Natural killer cell (primary cell): ENCODE measurements at places on chromosomes 11 and 22.

GRCh38 chr11:69307421-69307820 lies 13.5 kb downstream of the MYEOV start:
- no peak for DNase-seq

DNA sequence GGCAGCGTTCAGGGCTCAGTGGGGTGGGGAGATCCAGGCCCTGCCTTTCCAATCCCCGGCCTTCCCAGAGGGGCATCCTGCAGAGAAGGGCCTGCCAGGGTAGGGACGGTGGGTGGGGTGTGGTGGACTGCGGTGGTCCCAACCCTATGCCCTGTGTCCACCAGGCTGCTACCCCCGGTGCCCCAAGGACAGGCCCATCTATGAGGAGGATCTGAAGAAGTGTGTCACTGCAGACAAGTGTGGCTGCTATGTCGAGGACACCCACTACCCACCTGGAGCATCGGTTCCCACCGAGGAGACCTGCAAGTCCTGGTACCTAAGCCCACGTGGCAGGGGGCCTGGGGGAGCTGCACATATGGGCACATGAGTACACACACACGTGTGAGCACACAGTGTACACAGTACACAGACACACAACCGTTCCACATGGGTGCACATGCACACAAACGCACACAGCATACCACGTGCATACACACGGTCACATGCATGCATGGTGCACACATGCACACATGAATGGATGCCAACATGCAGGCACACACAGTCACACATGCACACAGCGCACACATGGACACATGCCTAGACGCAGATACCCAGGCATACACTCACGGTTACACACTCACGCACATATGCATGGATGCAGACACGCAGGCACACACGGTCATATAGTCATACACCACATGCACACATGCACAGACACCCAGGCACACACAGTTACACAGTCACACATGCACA lies 16.1 kb downstream of the MUC2 start:
- no peak for DNase-seq

DNA sequence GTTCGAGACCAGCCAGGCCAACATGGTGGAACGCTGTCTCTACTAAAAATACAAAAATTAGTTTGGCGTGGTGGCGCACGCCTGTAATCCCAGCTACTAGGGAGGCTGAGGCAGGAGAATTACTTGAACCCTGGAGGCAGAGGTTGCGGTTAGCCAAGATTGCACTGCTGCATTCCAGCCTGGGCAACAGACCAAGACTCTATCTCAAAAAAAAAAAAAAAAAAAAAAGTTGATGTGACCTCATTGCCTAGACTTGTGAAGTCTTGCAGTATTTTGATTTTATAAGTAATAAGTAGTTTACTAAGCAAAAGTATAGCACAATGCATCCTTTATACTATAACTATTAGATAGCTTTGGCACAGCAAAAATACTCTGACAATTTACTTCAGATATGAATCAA lies 9.9 kb upstream of the CUL5 start:
- no peak for DNase-seq

DNA sequence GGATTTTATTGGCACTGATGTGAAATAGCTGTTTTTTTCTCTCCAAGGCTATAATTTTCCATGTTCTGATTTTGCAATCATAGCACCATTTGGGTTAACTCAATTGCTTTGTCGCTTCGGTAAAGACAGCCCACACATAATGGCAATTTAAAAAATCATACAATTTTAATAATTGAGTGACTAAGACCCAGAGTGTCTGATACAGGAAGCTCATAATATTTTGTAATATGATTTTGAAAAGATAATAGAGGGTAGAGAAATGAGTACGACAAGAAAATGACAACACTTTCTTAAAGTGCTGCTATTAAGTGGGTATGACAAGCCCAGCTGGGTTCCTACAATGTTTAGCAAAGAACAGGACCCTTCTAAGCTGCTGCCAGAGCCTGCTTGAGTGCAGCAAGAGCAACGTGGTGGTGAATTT lies 439.1 kb downstream of the METTL15 start:
- no peak for DNase-seq

- DNase-seq: no peak
Measured at GRCh38 chr22:22920104-22920654, 32.6 kb downstream of the IGLL5 start.

GRCh38 chr11:796565-797295 lies 1.4 kb downstream of the SLC25A22 start:
- DNase-seq: no peak

DNA sequence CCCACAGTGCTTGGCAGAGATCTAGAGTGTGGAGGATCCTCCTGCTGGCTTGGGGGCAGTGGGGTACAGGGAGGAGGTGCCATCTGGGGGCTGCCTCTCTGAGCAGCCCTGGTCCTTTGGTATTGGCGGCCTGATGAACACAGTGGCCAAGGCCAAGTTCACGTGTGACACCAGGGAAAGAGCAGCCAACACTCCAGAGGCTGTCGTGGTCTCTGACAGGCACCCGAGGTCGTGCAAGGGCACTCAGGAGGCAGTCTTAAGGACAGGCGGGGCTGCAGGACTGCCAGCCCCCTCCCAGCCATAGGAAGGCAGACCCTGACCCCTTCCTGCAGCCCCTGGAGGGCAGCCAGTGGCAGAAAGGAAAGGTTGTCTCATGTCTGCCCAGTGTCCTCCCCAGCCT lies 30.7 kb downstream of the PHF21B start:
- DNase-seq: no peak

GRCh38 chr22:22748297-22748743 lies 103.9 kb downstream of the GGTLC2 start:
- peak; percentile 77 for DNase-seq

DNA sequence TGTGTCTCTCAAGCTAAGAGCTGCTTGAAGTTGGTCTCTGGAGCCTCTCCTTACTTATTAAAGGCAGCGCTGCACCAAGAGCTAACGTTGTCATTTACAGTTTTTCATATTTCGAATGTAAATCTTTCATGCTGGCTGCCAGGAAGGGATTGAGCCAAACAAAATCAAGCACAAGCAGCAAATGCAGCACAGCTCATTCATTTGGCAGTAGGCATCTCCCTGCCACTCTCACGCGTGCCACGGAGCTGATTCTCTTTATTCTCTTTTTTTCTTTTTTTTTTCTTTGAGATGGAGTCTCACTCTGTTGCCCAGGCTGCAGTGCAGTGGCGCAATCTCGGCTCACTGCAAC lies 1.4 kb upstream of the VEGFB start:
- no peak for DNase-seq

GRCh38 chr11:134157451-134157850 lies 66.3 kb downstream of the NCAPD3 start:
- no peak for DNase-seq

GRCh38 chr11:118275176-118275575 lies 11.1 kb upstream of the MPZL2 start:
- DNase-seq: no peak

DNA sequence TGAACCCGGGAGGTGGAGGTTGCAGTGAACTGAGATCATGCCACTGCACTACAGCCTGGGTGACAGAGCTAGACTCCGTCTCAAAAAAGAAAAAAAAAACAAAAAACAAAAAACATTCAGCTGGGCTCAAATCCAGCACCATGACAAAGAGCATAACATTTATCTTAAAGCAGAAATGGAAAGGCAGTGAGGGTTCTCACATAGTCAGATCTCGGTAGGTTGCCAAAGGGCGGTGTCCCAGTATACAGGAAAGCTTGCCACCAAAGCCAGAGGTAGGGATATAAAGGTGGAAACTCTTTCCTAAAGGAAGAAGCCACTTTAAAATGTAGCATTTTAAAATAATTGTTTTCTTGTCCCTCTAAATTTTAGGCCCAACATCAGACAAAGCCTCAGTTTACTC lies 22.4 kb upstream of the CAPRIN1 start:
- DNase-seq: no peak

- DNase-seq: no peak
Measured at GRCh38 chr11:107494055-107494454, 36.4 kb upstream of the CWF19L2 start.

- no peak for DNase-seq
Measured at GRCh38 chr22:17232406-17232805, 13.2 kb upstream of the ADA2 start.

DNA sequence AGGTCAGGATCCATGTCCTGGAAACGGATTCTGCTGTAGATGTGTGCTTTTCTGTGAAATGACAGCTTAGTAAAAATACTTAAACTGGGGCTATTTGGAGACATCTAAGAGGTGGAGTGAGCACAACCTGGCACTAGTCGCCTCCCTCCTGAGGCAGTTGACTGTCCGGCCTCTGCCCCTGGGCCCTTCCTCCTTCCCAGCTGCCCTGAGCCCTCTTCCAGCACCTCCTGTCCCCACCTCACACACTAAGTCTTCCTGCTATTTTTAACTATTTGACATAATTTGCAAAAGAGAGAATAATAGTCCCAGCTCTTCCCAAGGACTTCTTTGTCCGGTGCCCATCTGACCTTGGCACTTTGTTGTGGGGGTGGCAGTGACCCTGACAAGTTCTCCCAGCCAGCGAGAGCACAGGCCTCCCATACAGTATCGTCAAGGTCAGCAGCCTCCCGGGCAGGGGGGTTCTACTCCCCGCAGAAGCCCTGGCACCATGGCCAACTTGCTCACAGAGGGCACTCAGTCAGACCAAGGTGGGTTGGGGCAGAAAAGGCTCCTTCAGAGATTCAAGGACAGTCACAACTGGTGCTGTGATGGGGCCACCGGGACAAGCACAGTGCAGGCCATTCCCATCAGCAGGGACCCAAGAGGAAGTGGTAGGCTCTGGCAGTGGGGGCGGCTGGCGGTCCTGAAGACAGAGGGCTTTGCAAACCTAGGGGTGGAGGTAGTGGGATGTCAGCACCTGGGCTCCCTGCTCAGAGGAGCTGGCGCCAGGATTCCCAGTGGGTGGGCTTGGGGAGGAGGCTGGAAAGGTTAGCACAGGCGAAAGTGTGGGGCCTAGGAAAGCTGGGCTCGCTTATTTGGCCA lies 5.5 kb upstream of the NEAT1 start:
- DNase-seq: no peak

- DNase-seq: peak; percentile 48
Measured at GRCh38 chr11:2217211-2218030, 45.8 kb upstream of the TH start.

DNA sequence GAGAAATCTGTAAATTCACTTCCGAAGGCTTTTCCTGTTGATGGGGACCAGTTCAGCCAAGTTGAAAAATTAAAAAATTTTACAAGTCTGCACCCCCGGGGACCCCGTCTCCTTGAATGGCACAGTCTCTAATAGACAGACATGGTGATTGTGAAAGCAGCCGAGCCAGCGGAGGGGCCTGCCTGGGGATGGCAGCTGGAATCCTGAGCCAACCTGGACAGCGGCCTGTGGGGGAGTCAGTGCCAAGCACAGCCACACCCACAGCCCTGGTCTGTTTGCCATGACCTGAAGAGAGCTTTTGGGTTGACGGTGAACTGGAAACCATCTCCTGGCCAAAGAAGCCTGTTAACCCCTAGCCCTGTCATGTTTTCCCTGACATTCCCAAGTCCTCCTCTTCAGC lies 64.7 kb downstream of the PARVG start:
- no peak for DNase-seq

DNA sequence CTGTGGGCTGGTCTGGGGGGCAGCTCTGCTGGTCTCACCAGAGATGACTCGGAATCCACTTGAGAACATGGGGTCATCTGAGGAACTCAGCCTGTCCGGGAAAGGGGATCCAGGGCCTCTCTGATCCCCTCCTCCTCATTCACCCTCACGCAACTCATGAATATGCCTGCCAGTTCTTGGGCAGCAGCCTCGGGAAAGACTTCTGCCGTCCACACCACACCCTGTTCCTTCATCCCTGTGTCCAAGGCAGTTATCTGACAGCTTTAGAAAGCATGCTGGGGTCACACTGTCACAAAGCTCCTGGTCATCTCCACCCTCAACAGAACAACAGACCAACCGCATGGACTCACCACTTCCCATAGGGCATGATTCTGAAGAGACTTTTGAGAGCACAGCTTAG lies 88.3 kb downstream of the AMOTL1 start:
- no peak for DNase-seq

DNA sequence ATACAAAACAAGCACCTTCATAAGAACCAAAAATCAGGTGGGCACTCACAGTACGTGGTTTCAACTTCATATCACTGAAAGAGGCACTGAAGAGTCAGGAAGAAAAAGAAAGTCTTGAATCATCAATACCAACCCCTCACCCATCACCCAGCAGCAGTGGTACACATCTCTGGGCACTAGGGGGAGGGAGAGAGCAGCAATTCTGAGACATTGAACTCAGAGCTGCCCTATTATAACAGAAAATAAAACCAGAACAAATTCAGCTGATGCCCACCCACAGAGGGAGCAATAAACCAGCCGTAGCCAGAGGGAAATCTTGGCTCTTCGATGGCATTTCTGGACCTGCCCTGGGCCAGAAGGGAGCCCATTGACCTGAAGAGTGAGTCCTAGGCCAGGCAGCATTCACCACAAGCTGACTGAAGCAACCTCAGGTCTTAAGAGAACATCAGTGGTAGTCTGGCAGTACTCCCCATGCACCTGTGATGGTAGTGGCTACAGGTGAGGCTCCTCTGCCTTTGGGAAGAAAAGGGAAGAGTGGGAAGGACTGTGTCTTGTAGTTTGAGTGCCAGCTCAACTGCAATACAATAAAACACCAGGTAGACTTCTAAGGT lies 42.2 kb upstream of the FAM181B start:
- peak; percentile 40 for DNase-seq

- no peak for DNase-seq
Measured at GRCh38 chr22:21054714-21055563, 9.2 kb downstream of the LRRC74B start.

- DNase-seq: no peak
Measured at GRCh38 chr22:27057717-27058116, 400.3 kb downstream of the MIAT start.

DNA sequence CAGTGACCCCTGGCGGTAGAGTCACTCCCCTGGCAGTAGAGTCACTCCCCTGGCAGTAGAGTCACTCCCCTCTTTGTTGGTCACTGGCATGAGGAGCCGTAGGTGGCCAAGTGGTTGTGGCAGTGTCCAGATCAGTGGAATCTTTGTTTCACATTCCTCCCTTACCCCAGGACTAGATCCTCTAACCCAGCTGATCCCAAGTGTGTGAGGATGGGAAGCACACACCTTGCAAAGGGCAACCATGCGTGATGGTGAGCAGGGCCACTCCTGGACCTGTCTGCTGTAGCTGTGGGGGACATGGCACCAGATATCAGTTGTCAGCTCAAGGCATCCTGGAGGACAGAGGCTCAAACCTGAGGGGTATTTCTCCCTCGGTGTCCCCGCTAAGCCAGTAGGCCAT lies 37.8 kb downstream of the OSBP2 start:
- DNase-seq: no peak

- no peak for DNase-seq
Measured at GRCh38 chr11:115716601-115717529, 212.7 kb upstream of the CADM1 start.
